Suprapubic skin (tissue), 4 donors: ENCODE measurements at places on chromosomes 13 and 19. TPM values are rescaled to one million over a fixed set of nuclear protein-coding genes. Genes with fewer than 3 reads are reported as not detected.

- DNase-seq: no peak
These were observed 3.9 kb upstream of the PODNL1 start for GRCh38 chr19:13942023-13942684.

ZNF146 gene
- 70.4 TPM for total RNA-seq

NKG7 gene
- not detected for total RNA-seq

ZNF880 gene
- total RNA-seq: 21.9 TPM

PGLYRP1 gene
- not detected for total RNA-seq

KLHL26 gene
- total RNA-seq: 7.7 TPM
